Activated naive CD4-positive, alpha-beta T cell treated with anti-CD3 and anti-CD28 coated beads, Interleukin-2, amount 50 U/mL, for 16 hours (primary cell): ENCODE measurements at places on chromosomes 6 and 20.

- no peak for DNase-seq
Observed at GRCh38 chr6:6969761-6970223, 138.0 kb upstream of the RREB1 start.

DNA sequence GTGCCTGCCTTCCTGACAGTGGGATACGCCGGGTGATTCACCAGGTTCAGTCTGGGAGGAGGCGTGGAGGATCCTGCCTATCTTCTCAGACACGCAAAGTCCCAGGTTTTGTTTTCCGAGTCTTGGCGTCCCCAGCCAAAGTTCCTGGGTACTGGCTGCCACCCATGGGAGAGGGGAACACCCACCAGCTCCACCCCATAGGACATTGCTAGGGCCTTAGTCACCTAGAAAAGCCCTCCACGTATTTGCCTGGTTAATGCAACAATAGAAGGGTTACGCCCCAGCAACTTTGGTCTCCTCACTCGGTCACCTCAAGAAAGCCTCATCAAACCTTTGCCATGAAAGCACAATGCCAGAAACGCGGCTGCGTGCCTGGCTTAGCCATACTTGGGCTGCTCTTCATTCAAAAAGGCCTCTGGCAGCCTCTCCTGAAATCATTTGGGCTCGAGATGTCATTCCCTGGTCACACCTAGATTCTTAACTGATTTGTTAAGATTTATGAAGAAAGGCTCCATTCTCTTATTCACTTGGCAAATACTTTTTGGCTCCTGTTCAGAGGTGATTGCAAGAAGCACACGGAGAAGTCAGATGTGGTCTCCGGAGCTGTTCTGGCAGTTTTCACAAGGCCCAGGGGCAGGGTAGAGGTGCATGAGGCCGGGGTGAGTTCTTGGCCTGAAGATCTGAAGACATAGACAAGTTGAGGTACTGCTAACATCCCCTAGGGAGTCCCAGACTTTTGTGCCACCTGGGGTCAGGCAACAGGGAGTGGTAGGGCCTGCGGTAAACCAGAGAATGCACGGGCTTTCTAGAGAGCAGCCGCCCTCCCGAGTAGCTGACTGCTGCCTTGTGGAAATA lies 35.5 kb upstream of the ZNF133 start:
- DNase-seq, result no peak

DNA sequence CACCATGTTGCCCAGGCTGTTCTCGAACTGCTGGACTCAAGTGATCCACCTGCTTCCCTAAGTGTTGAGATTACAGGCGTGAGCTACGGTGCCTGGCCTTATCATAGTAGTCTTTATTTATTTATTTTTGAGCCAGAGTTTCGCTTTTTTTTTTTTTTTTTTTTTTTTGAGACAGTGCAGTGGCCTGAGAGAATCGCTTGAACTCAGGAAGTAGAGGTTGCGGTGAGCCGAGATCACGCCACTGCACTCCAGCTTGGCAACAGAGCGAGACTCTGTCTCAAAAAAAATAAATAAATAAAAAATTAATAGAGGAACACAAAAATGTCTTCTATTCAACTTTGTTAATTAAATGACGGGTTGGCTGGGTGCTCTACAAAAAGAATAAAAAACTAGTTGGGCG lies 12.9 kb downstream of the MAPRE1 start:
- no peak for DNase-seq

DNA sequence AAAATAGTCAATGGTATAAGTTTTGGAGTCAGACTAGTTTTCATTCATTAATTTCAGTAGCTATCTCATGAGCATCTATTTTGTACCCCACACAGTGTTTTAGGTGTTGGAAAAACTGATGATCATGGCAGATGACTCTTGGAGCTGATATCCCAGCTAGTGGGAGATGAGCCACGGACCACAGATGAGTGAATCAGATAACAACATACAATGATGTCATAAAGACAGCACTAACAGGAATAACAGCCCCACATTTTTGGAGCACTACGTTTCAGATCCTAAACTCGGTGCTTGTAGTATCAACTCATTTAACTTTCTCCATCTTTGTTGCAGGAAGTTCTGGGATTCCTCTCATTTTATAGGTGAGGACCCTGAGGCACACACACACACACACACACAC lies 67.8 kb upstream of the EDN3 start:
- no peak for DNase-seq

- no peak for DNase-seq
Observed at GRCh38 chr6:117564681-117565080, 37.6 kb downstream of the GOPC start.

DNA sequence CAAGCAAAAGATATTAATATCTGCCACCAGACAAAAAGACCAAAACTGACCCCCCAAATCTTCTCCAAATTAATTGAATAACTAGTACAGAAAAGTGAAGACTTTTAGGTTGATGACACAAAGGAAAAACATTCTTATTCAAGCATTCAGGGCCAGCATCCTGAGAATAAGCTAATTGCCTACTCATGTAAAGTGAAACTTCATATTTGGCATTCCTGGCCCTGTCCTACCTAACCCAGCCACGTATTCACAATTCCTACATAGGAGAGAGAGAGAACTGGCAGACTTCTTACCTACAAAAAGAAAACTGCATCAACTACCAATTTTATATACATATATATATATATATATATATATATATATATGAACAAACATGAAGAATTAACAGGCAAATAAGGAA lies 4.9 kb upstream of the ASCC3 start:
- DNase-seq, result no peak

DNA sequence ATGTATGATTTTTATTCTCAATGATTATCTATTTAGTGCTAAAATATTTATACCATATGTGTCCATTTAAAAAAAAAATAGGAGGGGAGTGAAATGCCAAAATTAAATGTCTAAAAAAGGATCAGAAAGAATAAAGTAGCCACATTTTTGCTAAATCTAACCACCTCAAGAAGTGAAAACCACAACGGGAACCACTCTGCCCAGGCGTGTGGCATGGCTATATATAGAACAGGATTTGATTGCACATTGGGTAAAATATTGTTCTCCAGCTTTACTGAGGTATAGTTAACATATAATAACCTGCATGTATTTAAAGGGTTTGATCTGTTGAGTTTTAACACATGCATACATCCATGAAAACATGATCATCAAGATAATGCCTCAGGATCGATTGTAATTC lies 19.0 kb upstream of the AFDN start:
- DNase-seq, result no peak

DNA sequence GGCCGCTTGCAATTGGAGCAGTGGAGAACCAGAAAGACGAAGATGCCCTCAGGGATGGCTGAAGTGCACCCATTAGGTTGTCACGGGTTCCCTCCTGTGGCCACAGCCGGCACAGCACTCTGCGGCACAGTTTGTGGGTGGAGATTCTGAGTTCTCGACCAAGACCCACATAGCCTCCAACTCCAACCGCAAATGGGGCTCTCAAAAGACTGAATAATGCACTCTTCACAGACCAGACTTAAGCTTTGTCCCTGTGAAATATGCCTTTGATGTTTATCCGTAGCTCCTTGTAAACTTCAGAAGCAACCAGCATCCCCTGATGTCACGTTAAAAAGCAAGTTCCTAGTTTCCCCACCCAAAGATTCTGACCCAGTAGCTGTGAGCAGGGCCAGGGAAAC lies 934 bp upstream of the CST9 start:
- DNase-seq, result peak; percentile 66

- DNase-seq, result no peak
Observed at GRCh38 chr6:3789896-3790558, 38.5 kb upstream of the PXDC1 start.

GRCh38 chr6:21222656-21223055 lies 370.9 kb upstream of the SOX4 start:
- no peak for DNase-seq

- DNase-seq, result no peak
Observed at GRCh38 chr6:84583784-84584183, 180.6 kb downstream of the TBX18 start.

GRCh38 chr20:63253438-63254231 lies 628 bp downstream of the NKAIN4 start:
- DNase-seq, result no peak

DNA sequence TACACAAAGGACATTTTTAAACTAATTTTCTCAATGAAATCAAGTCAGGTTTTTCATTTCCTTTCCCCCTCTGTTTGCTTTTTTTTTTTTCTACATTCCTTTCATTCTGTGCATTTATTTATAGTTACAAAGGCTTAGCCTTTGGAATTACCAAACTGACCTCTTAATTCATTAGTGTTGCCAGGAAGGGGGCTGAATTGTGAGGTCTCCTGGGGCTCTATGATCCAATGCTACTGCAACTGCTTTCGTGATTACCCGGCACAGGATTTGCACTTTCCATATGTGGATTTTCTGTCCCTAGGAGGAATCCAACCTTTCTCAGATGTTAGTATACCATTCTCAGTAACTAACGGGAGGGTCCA lies 35.3 kb downstream of the NEDD9 start:
- no peak for DNase-seq

DNA sequence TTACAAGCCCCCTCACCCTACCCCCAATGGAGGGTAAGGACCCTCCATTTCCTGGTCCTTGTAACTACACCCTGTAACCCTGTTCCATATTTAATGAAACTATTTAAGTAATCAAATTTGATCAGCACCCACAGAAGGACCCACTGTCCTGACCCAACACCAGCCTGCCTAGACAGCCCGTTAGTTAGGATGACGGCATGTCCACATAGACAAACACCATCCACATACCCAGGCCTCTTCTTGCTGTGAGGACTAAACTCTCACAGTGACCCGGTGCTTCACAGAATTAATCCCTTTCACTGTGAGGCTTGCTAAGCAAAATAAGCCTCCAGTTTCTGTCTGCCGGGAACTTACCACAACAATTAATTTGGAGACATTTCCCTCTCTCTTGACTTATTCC lies 32.8 kb upstream of the FOXQ1 start:
- DNase-seq, result no peak

- no peak for DNase-seq
Observed at GRCh38 chr6:114342086-114342825, 567 bp downstream of the HS3ST5 start.

- no peak for DNase-seq
Observed at GRCh38 chr20:47674686-47675085, 110.6 kb downstream of the SULF2 start.

GRCh38 chr20:59599941-59600340 lies 4.4 kb upstream of the PHACTR3 start:
- DNase-seq, result no peak

- DNase-seq, result peak; percentile 15
Observed at GRCh38 chr6:161273274-161273751, 548 bp downstream of the AGPAT4 start.

- no peak for DNase-seq
Observed at GRCh38 chr6:25899580-25900408, 25.8 kb upstream of the SLC17A3 start.

DNA sequence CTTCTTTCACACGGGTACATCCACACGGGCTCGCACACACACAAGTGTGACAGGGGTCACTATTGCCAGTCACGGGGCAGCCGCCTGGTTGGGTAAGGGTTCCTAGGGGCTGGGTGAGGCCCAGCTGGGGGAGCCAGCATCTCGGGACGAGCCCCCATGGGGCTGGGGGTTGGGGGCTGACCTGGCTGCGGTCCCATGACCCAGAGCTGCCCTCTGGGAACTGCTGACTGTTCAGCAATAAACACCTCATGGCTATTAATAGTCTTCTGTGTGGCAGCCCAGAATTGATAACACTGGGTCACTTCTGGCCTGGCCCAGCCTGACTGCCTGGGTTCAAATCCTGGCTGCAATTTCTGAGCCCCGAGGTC lies 23.8 kb downstream of the VEGFA start:
- DNase-seq, result no peak

DNA sequence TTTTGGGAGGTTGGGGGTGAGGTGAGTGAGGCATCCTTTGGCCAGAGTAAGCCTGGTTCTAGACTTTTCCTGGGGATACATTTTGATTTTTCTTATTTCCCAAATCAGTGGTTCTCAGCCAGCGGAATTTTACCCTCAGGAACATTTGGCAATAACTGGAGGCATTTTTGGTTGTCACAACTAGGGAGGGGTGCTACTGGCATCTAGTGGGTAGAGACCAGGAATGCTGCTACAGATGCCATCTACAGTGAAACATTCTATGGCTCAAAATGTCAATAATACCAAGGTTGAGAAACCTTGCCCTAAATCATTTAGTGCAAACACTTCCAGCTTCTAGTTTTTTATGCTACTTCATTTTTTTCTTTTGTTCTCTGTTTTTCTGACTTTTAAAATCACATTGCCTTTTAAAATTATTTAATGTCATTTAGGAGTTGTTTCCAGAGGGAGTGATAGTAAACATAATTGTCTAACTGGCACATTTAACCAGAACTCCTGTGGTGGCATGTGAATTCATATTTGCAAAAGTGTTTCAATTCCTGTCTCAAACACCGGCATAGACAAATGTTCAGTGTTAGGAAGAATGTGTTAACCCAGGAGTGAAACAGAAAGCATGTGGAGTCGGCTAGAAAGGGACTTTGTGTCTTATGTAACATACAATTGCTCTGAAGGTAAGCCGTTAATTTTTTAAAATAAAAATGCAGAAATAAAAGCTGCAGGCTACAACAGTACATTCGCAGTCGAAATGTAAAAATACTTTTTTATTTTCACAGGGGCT lies 59.0 kb downstream of the QRSL1 start:
- DNase-seq, result no peak

DNA sequence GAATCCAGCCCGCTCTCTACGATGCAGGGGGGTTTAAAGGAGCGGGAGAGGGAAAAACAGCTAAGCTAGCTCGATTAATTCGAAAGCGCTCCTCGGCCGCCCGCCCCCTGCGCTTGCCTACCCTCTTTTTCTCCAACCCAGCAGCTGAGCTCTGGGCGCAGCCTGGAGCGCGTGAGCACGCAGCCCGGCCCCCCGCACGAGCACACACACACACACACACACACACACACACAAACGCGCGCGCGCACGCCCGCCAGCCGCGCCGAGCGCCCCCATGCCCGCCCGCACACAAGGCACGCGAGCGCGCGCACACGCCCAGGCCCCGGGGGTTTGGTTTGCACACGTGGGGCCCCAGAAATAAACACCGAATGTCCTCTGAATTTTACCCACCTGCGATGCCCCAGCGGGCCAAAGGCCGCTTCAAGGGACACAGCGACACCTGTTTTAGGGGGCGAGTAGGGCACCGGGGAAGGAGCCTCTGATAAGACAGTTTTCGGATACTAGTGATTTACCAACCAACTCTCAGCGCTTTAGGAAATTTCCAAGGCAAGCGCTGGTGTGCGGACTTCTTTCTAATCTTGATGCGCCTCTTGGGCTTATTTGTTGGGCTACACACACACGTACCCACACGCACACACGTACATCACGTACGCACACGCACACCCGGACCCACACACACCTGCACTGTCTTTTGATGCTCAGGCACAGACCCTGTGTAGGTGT lies 802 bp upstream of the NRN1 start:
- DNase-seq, result no peak

GRCh38 chr6:26342106-26343004 lies 22.6 kb upstream of the BTN3A2 start:
- no peak for DNase-seq
